Stimulated activated naive CD4-positive, alpha-beta T cell treated with Interleukin-2 at 50 U/mL for 16 hours (primary cell): ENCODE measurements at places on chromosomes 13 and 19.

GRCh38 chr13:33205224-33205623 lies 80.3 kb downstream of the STARD13 start:
- no peak for DNase-seq

DNA sequence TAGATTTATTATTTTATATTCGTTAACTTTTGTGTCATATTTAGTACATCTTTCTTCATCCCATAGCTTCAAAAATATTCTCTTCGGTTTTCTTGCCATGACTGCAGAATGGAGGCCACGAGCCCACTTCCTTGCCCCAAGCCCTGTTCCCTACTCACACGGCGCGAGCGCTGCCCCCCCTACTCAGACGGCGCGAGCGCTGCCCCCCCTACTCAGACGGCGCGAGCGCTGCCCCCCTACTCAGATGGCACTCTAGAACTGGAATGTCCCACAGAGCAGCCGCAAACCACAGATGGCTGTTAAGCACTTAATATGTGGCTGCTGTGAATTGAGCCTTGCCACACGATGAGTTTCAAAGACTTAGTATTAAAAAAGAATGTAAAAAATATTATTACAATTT lies 102.2 kb upstream of the PEG3 start:
- DNase-seq, result no peak

GRCh38 chr13:51156648-51157047 lies 45.6 kb upstream of the C13orf42 start:
- no peak for DNase-seq

DNA sequence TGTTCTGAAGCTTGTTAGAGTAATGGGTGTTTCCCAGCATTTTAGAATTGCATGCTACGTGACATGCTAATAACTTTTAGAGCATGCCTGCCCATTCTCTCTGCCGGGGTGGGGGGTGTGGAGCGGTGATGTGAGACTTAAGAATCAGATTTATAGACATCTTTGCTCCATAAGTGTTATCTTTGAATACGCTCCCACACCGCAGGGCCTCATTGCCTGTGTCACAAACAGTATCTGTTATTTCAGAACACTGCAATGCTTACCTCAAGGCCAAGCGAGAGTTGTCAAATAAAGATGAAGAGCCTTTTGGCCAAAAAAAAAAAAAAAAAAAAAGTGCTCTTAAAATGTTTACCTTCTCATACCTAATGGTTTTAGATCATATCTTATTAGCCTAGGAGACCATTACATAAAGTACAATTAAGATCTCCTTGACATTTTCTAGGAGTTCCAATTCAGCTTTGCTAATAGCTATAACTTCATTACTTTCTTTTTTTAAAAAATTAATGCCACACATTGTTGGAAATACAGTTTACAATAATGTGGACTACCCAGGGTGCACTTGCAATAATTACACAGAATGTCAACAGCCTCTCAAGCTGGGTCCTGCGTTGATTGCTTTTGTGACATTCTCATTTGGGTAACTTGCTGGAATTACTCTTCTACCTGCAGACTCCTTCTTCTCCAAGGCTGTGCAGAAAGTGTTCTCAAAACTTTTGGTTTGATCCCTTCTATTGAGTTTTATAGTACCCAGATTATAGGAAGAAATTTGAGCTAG lies 525.3 kb downstream of the KLF12 start:
- no peak for DNase-seq

DNA sequence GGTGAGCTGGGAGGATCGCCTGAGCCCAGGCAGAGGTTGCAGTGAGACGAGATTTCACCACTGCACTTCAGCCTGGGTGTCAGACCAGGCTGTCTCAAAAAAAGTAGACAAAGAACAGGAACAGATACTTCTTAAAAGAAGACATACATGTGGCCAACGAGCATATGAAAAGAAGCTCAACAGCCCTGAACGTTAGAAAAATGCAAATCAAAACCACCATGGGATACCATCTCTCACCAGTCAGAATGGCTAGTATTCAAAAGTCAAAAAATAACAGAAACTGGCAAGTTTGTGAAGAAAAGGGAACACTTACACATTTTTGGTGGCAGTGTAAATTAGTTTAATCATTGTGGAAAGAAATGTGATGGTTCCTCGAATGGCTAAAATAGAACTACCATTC lies 3.0 kb upstream of the LGALS14 start:
- no peak for DNase-seq

- no peak for DNase-seq
Measured at GRCh38 chr13:113161433-113161832, 3.0 kb downstream of the PROZ start.

GRCh38 chr19:8088752-8089663 lies 36.4 kb downstream of the CCL25 start:
- DNase-seq, result no peak

GRCh38 chr19:49059053-49059452 lies 1.5 kb upstream of the CGB7 start:
- DNase-seq, result no peak

- DNase-seq, result no peak
Measured at GRCh38 chr19:33394006-33394722, 20.7 kb downstream of the CEBPG start.

- no peak for DNase-seq
Measured at GRCh38 chr19:57643734-57644133, 10.8 kb downstream of the ZNF211 start.

DNA sequence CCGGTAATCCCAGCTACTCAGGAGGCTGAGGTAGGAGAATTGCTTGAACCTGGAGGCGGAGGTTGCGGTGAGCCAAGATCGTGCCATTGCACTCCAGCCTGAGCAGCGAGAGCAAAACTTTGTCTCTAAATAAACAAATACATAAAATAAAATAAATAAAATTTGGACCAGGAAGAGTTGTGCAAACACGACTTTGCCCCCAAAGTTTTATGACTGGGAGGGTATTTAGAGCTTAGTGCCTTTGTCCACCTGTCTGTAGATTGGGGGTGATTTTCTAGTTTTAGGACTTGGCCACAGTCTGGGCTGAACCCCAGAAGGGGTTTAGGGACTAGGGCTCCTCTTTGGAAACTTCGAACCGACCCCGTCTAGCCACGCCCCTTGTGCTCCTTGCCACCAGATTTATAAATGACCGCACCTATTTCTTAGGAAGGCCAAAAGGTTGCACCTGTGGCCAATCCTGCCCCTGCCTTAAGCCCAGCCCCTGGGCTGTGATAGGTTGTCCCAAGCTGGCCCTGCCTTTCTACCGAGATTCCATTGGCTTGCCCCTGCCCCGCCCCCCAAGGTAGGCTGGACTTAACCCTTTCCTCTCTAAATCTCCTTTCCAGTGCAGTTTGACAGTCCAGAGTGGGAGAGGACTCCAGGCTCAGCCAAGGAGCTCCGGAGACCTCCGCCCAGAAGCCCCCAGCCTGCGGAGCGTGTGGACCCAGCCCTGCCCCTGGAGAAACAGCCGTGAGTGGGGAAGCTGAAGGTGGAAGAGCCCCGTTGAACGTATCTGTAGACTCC lies 5.3 kb downstream of the SHD start:
- no peak for DNase-seq

DNA sequence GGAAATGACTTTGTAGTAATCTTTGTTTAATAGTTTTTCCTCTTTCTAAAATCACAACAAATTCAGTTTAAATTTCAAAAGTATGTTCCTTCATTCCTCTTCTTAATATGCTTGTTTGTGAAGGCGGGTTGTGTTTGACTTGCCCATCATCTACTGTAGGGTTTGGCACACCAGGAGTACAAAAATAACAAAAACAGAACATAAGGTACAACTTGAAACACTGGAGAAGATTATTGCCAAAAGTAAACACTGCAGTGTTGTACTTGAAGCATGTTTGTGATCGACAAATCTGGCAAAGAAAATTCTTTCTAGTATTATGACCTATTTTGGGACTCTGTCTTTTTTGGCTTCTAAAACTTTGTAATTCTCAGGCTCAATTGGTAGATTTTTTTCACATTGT lies 518.6 kb downstream of the SLITRK5 start:
- DNase-seq, result no peak

DNA sequence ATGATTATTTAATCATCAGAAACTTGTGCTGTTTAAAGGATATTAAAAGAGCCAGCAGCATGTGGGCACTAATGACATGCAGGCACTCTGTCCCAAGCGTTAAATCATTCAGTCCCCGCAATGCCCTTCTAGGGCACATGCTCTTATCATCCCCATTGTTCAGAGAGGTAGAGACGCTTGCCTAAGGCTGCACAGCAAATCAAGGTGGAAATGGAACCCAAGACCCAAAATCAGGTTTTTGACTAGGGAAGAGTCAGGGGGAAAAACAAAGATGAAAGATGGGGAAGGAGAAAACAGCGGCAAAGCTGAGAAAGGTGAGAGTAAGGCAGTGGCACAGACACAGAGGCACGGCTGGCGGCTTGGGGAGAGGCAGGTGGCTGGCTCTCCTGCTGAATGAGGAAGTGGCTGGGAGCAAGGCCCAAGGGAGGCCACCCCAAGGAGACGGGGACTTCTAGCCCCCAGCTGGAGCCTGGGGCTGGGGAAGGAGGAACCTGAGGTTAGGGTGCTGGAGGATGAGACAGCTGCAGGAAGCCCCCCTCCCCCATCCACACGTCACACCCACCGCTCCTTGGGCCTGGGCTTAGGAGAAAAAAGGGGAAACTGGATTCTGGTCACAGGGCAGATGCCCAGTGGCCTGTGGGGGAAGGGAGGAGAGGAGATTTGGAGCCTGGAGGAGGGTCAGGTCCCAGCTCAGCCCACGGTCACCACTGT lies 1.0 kb upstream of the TYROBP start:
- DNase-seq, result no peak

GRCh38 chr13:99861771-99862170 lies 109.8 kb downstream of the ZIC5 start:
- no peak for DNase-seq

GRCh38 chr19:1254081-1254527 lies 5.7 kb downstream of the MIDN start:
- no peak for DNase-seq

DNA sequence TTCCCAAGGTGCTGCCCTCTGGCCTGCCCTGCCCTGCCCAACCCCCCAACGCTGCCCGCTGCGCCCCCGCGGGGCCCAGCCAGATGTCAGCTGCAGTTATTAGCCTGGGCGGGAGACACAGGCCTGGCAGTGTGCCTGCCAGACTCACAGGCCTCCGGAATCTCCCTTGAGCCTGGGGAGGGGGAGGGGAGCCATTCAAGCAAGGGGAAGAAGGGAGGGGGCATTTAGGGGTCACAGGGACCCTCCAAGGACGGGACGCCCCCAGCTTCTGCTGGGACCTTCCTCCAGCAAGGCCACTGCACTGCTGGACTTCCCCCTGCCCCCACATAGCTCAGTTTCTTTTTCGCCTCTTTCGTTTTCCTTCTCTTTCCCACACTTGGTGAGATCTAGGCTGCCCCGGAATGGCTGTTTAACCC lies 2.6 kb upstream of the JUNB start:
- DNase-seq, result peak; percentile 43

DNA sequence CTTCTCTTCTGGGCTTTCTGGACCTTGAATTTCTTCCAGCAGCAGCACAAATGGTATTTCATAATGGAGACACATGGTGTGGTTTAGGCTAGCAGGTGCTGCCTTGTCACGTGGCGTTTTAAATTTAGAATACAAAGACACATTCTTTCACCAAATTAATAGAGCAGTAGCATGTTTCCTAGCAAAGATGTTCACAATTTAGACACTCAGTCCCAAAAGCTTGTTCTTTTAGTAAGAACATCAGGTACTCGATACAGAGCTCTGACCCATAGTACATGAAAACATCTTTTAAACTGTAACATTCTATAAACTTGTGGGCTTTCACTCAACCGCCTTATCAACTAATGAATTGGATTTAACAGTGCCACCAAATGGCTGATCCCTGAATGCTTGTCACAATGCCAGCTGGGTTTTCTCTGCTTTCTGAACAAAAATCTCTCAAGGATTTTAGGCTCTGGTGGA lies 290.1 kb downstream of the DCLK1 start:
- no peak for DNase-seq

- no peak for DNase-seq
Measured at GRCh38 chr13:110907301-110907700, 7.6 kb downstream of the ANKRD10 start.

DNA sequence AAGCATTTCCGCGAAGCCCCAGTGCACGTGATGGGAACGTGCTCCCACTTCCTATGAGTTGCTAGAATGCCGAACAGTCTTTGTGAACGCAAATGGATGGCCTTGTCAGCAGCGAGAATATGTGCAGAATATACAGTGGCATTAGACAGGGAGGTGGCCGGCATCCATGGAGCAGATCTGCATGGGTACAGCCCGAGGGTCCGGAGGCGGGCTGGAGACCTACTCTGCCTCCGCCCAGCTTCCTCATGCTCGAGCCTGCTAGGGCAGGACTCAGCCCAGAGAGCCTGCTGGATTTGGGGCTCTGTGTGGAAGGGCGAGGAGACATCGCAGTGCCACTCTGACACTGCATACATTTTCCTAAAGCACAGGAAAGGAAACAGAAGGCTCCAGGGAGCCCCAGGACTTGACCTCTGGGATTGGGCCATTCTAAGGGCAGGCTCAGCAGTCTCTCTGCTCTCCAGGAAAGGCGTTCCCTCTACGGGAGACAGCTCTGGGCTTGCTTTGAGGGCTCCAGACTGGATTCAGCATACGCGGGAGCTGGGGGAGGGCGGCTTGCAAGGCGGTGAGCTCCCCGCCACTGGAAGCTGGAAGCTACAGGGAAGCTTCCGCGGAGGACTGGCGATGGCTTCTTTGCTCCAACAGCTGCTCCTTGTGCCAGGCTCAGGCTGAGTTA lies 55.9 kb upstream of the UQCRFS1 start:
- no peak for DNase-seq

- no peak for DNase-seq
Measured at GRCh38 chr19:14614099-14614412, 31.2 kb downstream of the CLEC17A start.

DNA sequence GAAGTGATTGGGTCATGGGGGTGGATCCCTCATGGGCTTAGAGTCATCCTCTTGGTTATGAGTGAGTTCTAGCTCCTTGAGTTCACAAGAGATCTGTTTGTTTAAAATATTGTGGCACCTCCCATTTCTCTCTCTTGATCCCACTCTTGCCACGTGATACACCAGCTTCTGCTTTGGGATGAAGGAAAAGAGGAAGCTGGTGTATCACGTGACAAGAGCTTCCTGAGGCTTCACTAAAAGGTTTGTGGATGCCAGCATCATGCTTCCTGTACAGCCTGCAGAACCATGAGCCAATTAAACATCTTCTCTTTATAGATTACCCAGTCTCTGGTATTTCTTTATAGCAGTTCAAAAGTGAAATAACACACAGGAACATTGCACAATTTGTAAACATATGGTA lies 352.5 kb upstream of the ATXN8OS start:
- DNase-seq, result no peak

DNA sequence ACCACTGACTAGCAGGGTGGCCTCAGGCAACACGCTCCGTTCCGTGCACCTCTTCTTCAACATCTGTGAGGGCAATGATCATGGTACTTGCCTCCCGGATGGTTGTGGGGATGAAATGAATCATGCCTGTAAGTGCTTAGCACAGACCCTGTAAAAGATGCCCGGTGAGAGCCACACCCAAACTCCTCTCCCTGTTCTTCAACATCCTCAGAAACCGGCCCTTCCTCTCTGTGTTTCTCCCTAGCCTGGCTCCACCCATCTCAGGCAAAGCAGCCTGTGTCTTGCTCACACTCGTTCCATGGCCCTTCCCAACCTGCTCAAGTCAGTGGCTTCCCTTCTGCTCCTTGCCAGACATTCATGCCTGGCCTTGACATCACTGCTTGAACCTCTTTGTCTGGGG lies 5.8 kb upstream of the DMKN start:
- DNase-seq, result no peak

- DNase-seq, result no peak
Measured at GRCh38 chr19:19064098-19064722, 416 bp downstream of the SLC25A42 start.
